ENCODE measurements at places on chromosomes 2 and 18. TPM values are rescaled to one million over a fixed set of nuclear protein-coding genes. Genes with fewer than 3 reads are reported as not detected.

DNA sequence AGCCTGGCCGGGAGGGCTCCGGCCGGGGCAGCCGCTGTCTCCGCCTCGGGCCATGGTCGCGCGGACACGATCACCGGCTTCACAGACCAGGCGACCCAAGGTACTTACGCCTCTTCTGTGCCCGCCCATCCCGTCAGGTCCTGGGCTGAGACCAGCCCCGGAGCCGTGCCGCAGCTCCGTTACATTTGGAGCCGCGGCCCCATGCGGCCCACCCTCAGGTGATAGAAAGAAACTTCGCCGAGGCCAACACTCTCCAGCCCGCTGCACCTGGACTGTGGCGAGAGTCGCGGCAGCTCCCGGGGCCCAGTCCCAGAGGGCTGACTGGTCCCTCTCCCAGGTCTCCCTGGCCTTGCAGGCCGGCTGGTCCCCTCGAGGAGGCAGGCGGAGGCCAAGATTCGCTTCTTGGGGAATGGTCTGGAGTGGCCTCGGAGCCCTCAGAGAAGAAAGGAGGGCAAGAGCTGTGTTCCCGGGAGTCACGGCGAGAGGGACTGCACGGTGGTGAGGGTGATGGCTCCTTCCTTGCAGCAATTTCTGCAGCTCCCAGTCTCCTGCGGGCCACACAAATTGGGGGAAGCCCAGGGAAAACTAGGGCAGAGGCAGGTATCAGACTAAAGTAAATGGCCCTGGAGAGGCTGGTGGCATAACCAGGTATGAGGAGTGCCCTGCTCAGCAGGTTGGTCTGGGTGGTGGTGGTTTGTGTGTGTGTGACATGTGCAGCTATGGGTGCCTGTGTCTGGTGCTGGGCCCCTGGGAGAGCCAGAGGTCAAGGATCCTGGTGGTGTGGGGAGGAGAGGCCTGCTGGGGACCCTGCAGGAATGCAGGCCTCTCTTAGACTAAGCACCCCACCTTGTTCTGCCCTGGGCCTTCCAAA, 822 bp downstream of the GDF7 start:
- DNase-seq, result peak; percentile 40

- no peak for DNase-seq
Observed at GRCh38 chr2:33015421-33016142, 68.8 kb downstream of the LTBP1 start.

DNA sequence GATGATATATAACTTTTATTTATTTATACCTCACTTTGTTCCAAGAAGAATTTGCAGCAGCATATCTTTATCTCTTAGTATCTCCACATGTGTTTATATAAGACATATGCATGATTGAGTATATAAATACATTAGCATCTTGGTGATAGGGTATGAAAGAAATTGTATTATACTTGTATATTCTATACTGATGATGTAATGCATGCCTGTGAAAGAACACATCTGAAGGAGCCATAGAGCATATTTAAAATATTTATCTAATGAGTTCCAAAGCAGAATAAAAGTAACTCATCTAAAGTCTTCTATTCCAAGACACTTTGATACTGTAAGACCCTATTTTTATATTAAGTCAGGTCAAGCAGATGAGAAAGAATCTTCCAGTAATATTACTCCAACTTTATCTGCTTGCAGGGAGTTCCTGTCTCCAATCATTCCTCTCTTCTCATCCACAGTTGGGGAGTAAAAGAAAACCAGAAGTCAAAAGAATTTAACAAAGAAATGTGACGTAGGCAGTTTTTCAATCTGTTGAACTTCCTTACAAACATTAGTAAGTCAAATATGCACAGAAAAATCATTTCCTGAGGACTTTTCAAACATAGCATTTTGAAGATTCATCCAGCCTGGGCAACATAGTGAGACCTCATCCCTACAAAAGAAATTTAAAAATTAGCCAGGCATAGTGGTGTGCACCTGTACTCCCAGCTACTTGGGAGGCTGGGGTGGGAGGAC, 76.7 kb downstream of the DTNB start:
- DNase-seq, result no peak

- DNase-seq, result no peak
Observed at GRCh38 chr2:18311420-18312195, 248.8 kb downstream of the RDH14 start.

DNA sequence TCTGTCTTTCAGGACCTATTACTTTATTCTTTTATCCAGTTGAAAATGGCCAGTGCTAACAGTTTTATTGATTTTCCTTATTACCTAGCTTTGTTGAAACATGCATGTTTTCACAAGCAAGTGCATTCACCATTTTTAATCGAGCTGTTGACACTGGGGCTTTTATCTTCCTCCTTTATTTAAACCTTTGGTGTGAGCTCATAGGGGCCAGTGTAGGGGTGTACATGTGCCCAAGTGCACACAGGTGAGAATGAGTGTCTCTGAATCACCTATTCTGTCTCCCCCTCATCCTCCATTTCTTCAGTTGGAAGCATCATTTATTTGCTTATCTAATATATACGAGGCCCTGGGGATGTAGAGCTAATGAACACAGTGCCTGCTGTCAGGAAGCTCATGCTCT, 199.1 kb downstream of the PRKCE start:
- DNase-seq, result no peak

GRCh38 chr2:98952966-98953365, 16.9 kb upstream of the CRACDL start:
- DNase-seq, result no peak

DNA sequence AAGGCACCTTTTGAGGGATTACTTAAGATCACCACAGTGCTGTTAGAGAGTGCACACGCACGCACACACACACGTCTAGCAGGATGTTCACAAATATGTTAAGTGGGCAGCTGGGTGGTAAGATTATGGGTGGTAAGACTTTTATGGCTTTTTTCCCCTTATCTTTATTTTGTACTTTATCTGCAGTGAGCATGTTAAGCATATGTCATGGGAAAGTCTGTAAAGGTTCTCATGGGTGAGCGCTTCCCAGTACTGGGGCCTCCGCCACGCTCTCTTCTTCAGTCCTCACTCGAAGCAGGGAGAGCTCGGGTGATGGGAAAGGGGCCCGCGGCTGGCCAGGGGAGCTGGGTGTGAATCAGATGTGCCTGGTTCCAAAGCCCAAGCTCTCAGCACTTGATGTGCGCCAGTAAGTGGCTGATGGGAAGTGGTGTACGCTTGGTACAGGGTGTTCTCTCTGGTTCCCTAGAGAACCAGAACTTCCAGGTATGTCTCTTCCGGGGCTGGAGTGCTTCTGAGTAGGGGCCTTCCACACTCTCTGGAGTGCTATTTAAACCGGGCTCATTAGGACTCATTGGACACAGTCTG, 83.9 kb upstream of the YWHAQ start:
- DNase-seq, result no peak

DNA sequence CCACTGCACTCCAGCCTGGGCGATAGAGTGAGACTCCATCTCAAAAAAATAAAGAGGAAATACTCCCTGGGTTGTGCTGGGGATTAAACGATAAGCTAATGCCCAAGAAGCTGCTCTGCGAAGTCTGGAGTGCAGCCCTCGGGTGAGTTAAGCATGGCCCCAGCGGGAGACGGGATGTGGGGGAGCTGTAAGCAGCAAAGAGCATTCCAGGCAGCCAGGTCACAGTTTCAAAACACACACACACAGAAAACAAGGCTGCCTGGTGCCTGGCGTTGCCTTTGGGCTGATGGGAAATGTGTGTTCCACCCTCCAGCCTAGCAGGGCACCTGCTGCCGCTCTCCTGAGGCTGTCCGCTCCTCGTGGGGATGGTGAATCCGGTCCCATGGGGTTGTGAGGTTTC, 24.1 kb downstream of the ODC1 start:
- no peak for DNase-seq

GRCh38 chr2:100987536-100987935, 14.6 kb upstream of the RPL31 start:
- DNase-seq, result no peak

DNA sequence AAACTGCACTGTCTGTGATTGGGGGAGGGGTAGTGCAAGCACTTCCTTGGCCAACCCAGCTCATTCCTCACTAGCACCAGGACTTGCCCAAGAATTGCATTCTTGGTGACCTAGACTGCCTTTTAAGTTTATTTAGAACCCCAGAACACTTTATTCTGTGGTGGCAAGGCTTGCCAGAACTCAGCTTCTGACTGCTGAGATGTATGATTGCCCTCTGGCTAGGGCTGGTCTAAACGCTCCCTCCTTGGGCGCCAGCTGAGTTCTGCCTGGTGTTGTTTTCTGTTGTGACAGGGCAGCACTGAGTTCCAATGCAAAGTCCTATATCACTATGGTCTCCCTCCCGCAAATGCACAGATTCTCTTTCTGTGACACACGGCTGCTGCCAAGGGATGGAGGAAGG, 247.7 kb downstream of the ZNF385B start:
- no peak for DNase-seq

DNA sequence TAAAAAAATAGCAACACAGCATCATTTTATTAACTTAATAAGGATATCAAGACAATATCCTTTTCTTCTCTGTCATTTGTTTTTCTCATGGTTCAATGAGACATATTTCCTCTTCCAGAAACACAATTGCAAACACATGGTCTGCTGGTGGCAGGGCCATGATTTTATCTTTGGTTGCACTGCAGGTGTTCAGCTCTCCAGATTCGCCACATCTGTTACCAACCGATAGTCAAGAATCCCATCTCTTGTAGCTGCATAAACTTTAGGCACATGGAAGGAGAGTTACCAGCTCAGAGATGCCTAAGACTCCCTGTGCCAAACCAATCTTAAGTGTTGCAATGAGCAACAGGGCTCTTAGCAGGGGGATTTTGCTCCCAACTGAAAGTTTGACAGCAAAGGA, 1303.2 kb upstream of the CELF4 start:
- DNase-seq, result no peak

DNA sequence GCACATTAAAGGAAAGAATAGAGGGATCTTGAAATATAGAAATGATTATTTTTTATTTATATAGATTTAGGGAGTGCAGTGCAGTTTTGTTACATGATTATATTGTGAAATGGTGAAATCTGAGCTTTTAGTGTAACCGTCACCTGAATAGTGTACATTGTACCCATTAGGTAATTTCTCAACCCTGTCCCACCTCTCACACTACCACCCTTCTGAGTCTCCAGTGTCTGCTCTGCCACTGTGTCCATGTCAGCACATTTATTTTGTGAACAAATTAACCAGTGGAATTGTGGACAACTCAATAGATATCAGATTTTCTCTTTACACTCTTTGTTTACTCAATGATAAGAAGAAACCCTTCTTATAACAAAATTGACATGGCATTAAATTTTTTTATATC, 24.2 kb downstream of the APLF start:
- DNase-seq, result no peak

DNA sequence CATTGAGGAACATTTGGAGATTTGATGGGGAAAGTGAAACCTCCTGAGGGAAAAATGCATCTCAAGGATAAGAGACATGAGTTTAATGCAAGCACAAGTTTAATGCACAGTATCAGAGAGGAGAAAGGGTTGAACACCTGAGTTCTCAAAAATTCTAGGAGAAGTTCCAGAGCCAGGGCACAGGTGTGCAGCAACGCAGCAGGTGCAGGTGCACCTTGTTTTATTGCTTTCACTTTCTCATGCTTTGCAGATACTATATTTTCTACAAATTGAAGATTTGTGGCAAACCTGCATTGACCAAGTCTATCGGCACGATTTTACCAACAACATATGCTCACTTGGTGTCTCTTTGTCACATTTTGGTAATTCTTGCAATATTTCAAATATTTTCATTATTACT, 267.6 kb upstream of the HNRNPA3 start:
- no peak for DNase-seq

DNA sequence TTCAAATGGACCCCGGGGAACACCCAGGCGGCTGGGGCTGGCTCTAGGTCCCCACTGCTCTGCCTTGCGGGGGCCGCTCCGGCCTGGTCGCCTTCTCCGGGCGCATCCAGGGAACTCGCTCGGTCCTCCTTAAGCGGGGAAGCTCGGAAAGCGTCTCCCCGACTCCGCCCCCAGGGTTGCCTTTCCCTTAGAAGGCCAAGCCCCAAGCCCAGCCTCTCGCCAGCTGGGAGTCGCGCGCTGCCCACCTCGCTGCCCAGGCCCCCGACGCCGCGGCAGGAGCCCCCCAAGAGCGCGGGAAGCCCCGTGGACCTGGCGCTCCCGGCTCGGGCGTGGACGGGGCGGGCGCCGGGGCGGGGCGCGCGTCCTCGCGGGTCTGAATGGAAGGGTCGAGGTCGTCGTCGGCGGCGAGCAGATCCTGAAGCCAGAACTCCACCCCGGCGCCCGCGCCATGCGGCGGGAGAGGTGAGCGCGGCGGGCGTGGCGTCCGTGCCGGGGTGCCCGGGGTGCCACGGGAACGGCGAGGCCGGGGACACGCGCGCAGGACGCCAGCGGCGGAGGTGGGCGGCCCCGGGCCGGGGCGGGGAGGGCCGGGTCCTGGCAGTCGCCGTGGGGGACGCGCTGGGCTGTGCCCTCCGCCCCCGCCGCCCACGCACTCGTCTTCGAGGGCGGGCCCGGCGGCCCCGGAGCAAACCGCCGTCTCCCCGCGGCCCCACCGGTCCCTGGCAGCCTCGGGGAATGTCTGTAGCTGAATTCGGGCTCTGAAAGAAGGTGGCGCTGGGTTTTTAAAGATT, at the start of gene BOK:
TSS of gene BOK (plus strand) at position 214 of the 791 bp plus-strand sequence. CDS start 739 bp downstream, outside the sequence.
- peak; percentile 68 for DNase-seq

DNA sequence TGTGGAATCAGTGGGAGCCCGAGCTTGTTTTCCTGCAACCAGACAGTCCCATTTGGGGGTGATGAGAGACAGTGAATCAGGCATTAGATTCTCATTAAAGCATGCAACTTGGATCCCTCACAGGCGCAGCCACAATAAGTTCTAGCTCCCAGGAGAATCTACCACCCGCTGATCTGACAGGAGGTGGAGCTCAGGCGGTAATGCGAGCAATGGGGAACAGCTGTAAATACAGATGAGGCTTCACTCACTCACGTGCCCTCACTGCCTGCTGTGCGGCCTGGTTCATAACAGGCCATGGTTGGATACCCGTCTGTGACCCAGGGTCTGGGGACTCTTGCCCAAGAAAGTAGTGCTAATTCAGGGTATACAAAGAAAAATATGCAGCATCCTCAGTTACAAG, 144.8 kb upstream of the RGPD4 start:
- DNase-seq, result no peak

DNA sequence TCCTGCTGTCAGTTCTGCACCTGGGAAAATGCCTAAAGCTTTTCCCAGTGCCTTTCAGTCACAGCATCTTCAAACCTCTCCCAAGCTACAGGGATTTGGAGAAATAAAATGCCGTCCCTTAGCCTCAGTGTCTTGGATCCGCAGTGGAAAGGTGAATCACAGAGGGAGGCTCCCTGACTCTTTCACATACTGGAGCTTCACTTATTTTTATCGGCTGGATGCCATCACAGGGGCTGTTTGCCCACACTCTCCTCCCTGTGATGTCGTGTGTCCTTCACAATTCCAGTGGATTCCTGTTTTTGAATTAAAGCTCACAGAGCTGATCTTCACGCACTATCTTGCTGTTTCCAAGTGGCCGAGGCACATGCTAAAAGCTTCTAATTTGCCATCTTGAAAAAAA, 1303.1 kb upstream of the DDX18 start:
- no peak for DNase-seq

The CRYGD gene
- not detected for total RNA-seq

The ALPP gene
- not detected for total RNA-seq

The MSTN gene
- total RNA-seq, result not detected

The ITPRIPL1 gene
- total RNA-seq, result 1.3 TPM

The MPPE1 gene
- total RNA-seq, result 34.4 TPM
